ENCODE measurements at places on chromosomes 4 and X. TPM values are rescaled to one million over a fixed set of nuclear protein-coding genes. Genes with fewer than 3 reads are reported as not detected.

DNA sequence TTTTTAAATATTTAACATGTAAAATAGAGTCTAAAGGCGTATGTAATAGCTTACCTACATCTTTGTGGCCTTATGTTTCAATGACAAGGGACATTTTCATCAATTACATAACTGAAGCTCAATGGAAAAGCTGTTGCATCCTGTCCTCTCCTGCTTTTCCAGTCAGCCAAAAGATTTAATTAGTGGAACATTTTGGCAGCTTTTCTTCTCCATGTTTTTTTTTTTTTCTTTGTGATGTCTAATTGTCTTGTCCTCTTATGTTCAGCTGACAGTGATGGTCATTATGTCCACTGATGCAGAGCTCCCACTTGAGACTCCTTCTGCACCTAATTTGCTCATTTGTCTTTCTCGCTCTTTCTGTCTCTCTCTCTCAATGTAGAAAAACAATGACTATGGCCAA lies 422.2 kb downstream of the GABRG1 start:
- no peak for DNase-seq

- no peak for DNase-seq
Observed at GRCh38 chr4:112485930-112486329, 30.1 kb downstream of the NEUROG2 start.

DNA sequence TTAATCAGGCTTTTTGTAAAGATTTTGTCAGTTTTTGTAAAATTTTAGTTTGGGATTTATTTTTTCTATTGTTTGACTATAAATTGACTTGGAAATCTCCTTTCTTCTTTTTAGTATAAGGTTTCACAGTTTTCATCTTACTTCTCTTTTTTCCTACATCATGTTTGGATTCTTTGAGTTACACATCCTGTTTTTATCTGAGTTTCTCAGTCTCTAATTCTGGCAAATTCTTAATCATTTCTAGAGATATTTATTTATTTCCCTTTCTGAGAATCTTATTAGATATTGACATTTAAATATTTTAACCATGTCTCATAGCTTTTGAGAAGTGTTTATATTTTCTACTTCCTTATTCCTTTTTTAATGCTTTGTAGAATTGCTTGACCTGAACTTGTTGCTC lies 20.7 kb downstream of the USP53 start:
- no peak for DNase-seq

- peak; percentile 89 for DNase-seq
Observed at GRCh38 chrX:53281321-53281822, at the start of gene IQSEC2. Gene IQSEC2 (minus strand): TSS chrX:53281584.

DNA sequence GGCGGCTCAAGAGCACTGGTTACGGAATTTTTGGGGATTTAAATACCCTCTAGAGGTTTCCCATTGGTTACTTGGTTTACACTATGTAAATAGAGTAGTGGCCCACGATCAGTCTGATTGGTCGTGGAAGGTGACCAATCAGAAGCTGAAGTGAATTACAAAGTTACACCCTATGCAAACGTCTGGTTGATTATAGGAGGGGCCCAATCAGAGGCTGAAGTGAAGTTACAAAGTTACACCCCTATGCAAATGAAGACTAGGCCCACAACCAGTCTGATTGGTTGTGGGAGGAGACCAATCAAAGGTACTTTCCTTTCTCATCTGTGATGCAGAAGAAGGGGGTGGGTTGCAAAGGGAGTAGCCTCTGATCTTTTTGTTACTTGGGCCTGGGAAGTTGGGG lies 45.1 kb upstream of the HSD17B10 start:
- DNase-seq = no peak

DNA sequence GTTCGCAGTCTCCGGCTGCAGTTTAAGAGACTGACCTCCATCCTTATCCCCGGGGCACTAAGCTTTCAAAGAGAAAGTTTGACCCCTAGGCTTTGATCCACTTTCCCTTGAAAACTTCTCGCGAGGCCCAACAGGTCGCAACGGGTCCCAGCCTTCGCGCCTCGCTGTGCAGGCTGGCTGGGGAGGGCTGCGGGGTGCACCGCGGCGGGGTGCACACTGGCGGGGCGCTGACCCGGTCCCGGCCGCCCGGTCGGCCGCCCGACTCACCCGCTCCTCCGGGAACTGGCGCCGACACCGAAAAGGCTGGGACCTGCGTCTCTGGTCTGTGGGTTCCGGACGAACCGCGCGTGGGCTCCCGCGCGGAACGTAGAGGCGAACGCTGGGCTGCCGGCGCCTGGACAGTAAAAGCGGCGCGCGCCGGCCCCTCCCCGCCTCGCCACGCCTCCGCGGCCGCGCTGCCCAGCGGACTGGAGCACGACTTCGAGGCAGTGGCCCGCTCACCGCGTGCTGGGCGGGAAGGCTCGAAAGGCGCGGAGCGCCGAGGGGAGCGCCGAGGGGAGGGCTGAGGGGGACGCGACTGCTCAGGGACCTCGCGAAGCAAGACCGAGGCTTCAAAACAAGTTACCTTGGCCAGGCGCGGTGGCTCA lies at the start of gene TAF7L:
Gene TAF7L (minus strand): TSS at position 378 of the 647 bp plus-strand sequence. CDS start 3,791 bp downstream, outside the sequence.
- no peak for DNase-seq

- no peak for DNase-seq
Observed at GRCh38 chrX:55008571-55009358, 8.6 kb downstream of the APEX2 start.

- DNase-seq = no peak
Observed at GRCh38 chr4:100130491-100130890, 59.8 kb downstream of the DDIT4L start.

- DNase-seq = no peak
Observed at GRCh38 chr4:118086344-118086743, 52.1 kb downstream of the NDST3 start.

GRCh38 chrX:41688156-41688555 lies 617 bp upstream of the GPR34 start:
- DNase-seq = no peak

- no peak for DNase-seq
Observed at GRCh38 chr4:2702361-2702760, 53.8 kb downstream of the TNIP2 start.

DNA sequence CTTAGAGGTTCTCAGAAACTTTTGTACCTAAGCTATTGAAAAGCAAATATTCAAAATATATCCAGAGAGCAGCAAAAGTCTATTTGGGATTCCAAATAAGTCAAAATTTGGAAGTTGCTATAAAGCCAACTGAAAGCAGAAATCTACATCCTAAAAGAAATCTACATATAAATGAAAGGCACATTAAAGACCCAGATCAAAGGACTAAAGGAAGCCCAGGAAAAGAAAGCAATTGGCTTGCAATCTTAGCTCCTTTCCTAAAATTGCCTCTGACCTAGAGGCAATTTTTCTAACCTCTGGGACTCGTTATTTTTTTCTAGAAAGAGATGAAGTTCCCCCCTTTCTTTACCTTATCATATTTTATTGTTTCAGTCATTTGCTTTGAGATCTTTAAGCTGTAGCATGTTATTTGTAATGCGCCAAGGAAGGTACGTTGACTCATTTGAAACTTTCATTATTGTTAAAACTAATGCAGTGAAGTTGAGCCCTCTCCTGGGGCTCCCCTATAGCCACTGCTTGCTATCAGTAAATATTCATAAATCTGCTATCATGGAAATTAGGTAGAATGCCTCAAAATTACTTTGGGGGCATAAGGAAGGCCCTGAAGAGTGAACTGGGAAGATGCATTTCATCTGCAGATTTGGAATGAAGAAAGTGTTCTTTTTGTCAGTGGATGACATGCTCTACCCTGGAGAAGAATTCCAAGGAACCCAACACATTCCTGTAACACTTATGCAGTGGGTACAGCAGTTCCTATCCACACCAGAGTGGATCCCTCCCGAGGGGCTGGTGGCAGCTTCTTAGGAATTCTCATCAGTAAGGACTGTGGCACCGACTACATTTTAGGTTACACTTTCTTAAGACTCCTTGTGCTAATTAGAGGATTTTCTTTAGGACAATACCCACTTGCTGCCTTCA lies 177.8 kb upstream of the IGFBP7 start:
- DNase-seq = no peak

DNA sequence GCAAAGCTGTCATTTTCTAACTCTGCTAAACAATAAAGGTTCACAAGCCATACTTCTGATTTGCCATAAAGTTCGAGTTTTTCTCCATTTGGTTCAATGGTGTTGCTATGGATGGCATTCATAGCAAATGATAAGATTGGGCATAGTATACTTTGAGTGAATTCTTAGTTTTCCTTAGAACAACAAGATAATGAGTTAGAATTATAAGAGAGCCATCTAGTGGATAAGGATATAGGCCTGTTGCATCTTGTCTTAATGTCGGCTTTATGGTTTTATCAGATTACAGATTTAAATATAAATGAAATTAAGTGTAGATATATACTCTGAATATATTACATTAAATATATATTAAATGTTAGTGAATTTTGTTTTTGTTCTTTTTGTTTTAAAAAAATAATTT lies 644.6 kb downstream of the IL1RAPL1 start:
- DNase-seq = no peak

GRCh38 chr4:152357206-152357605 lies 178.7 kb downstream of the FBXW7 start:
- no peak for DNase-seq

- DNase-seq = no peak
Observed at GRCh38 chr4:47482326-47482725, 2.7 kb upstream of the ATP10D start.

- DNase-seq = no peak
Observed at GRCh38 chr4:78669453-78669852, 106.7 kb upstream of the BMP2K start.

DNA sequence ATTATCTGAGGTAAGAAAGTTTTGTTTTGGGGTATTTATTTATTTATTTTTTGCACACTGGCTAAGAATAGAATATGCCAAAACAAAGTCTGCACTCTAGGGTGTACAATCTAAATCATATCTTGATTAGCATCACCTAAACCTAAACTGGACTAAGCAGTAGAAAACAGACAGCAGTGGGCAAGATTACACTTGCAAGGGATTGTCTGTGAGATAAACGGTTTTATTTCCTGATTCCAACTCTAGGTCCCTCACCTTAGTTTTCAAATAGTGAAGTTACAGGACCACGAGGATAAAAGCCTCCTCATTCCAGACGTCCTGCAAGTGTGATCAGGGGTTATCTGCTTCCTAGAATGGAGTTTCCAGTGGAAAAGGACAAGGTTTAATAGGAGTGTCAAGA lies 86.1 kb downstream of the SH3RF1 start:
- DNase-seq = no peak

DNA sequence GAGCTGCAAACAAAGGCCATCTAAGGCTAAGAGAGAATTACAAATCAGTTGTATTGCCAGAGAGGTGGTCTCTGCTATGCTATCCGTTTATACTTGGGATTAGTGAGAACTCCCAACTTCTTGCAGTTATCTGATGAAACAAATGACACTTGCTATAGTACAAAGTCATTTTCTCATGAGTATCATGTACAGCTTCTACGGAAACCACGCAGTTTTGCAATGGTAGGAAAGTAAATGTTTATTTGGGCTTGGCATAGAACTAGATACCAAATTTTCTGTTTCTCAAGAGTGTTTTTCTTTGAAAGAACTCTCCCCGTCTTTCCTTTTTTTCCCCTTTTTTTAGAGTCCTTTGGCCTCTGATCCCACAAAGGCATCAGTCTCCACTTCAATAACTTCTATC lies 128.2 kb upstream of the ENPEP start:
- no peak for DNase-seq

DNA sequence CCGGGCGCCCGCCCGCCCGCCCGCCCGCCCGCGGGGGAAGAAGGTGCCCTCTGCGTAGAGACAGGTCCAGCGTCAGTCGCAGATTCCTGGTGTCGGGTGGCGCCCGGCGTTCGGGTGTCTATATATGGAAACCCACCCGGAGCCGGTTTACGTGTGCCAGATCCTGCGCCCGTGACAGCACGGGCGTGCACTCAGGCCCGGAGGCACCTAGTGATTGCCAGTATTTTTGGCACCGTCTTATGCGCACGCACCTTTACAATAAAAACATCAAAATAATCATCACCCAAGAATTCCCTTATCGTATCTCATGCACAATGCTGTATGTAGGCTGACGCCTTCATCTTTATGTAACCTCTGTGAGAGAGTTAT lies 519 bp downstream of the SLC25A4 start:
- DNase-seq = peak; percentile 58

DNA sequence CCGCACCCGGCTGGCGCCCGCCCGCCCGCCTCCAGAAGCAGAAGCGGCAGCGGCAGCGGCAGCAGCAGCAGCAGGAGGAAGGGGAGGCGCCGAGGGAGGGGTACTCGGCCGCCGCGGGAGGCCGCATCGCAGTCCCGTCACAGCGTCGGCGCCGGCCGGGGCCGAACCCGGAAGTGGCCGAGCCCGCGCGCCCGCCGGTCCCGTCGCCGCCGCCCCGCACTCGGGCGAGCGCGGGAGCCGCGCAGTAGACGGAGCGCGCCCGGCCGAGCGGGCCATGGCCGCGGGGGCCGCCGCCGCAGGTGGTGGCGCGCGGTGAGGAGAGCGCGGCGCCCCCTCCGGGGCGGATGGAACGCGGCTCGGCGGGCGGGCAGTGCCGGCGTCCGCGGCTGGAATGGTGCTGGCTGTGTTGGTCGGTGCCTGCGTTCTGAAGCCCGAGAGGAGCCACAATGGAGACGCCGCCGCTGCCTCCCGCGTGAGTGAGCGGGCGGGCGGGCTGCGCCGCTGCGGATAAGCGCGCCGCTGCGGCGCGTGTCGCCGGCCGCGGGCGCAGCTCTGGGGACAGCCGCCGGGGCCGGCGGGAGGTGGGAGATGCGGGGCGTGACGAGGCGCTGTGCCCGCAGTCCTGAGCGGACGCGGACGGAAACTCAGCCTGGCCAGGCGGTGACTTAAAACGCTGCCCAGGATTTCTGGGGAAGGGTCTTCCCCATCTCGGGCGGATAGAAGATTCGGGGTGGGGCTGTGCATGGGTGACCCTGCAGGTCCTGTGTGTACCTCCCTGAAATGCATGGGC lies at the start of gene KLHL2:
Gene KLHL2 (plus strand): TSS at position 131 of the 790 bp plus-strand sequence. CDS start 316 bp downstream, at position 447.
- peak; percentile 85 for DNase-seq

Gene IRS4
- total RNA-seq = not detected

Gene MAGEA2
- not detected for total RNA-seq

Gene ITM2A
- total RNA-seq = 27.7 TPM

Gene SCRG1
- 1.1 TPM for total RNA-seq

Gene RXFP1
- total RNA-seq = not detected

Gene PABPC4L
- total RNA-seq = 0.32 TPM

Gene MAOB
- total RNA-seq = 13.8 TPM

Gene NDST4
- 0.14 TPM for total RNA-seq

Gene RAB9B
- 1.7 TPM for total RNA-seq

Gene MMRN1
- 27.9 TPM for total RNA-seq

Gene HSFX2
- not detected for total RNA-seq

Gene H2BW2
- not detected for total RNA-seq

Gene CT45A2
- not detected for total RNA-seq

Gene XG
- total RNA-seq = not detected

Gene L1CAM
- total RNA-seq = 5.2 TPM
